Stimulated activated CD4-positive, alpha-beta T cell treated with anti-CD3 and anti-CD28 coated beads, TNF-alpha, amount 100 ng/mL, for 4 hours (primary cell): ENCODE measurements at places on chromosomes 6 and 20.
A peak's percentile ranks its signal among the peaks of the same experiment; 100 is the strongest.

GRCh38 chr6:55666606-55667225 is 87.7 kb upstream of the HMGCLL1 start:
- DNase-seq = no peak

GRCh38 chr20:59326188-59326587 is 25.8 kb downstream of the EDN3 start:
- no peak for DNase-seq

DNA sequence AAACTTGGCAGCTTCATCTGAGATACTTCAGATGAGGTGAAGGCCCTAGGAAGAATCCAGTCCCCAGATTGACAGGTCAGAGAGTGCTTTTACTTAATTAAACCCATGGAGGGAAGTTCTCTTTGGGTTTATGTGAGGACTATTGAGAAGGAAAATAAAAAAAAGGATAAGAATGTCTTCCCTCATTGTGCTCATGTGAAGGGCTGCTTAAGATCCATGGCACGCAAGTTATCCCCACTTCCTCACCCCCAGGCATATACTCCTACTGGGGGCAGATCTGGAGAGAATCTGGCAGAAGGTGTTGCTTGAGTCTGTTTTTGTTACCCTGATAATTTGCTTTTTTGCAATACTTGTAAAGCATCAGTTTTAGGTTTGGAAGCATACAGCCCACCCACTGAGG is 322.9 kb upstream of the TFAP2D start:
- DNase-seq = no peak

- no peak for DNase-seq
Observed at GRCh38 chr6:34462551-34462971, 3.3 kb upstream of the PACSIN1 start.

DNA sequence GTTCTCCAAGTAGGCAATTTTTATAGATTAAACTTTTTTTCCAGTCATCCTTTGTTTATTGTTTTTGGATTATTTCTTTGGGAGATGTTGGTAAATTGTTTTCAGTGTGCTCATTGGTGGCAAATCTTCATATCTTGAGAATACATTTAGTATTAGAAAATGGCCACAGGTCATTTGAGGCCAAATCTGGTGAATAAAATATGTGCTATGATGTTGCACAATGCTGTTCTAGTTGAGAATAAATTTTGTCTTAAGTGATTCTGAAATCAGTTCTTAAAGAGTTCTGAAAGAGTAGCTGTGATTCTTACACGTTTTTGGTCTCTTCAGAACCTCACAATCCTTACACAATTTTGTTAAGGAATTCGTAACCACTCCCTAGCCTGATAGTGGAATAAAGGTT is 20.1 kb downstream of the CDKAL1 start:
- no peak for DNase-seq

GRCh38 chr6:25157842-25158241 is 121.3 kb upstream of the CARMIL1 start:
- no peak for DNase-seq

- no peak for DNase-seq
Observed at GRCh38 chr20:44032583-44033331, 118.1 kb downstream of the TOX2 start.

GRCh38 chr6:21984561-21984960 is 312.3 kb downstream of the PRL start:
- no peak for DNase-seq

DNA sequence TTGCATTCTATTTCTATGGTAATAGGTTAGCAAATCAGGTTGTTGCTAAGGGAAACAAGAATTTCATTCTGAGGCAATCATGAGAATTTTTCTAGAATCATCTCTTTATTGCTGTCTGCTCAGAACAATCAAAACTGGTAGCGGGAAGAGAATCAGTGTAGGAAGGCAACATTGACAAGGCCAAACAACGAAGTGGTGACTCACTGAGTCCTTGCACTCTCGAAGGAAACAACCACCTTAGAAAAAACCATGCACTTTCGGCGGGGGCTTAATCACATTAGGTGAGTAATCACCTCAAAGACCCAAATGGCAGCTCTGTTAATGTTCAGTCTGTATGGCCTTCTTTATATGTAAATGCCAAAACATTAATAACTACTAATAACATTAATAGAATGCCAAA is 78.8 kb upstream of the MAP7 start:
- DNase-seq = no peak

DNA sequence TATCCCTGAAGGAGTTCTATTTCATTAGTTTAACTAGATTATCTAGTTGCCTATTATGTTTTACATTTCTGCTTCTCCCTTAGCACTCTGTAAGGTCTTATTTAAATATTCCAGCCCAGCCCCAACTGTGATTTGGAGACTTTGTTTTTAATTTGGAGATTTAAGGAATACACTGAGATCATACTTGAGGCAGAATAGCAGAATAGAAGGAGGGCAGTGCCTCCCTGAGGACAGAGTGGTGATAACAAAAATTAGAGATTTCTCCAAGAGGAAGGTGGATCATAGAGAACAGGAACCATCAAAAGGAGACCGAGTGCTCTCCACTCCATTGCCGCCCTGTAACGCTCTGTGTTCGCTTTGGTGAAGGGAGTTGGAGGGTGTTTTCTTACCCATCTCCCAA is 14.8 kb upstream of the CD164 start:
- DNase-seq = no peak

- peak; percentile 14 for DNase-seq
Observed at GRCh38 chr20:23446505-23446904, 6.2 kb downstream of the CST11 start.

DNA sequence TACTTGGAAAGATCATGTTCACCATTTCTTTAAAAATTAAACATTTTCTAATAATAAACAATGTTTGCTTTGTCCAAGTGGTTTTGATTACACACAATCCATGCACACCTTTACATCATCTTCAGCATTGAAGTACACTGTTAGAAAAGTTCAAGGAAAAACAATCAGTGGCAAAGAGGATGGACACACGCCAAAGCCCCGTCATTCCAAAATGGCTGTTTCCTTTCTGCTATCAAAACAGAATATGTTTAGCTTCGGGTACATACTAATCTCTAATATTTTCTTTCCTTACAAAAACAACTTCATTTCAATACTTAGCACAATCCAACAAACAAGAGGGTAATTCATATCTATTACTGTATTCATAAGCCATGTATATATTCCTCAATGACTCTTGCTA is 24.5 kb downstream of the REPS1 start:
- no peak for DNase-seq

DNA sequence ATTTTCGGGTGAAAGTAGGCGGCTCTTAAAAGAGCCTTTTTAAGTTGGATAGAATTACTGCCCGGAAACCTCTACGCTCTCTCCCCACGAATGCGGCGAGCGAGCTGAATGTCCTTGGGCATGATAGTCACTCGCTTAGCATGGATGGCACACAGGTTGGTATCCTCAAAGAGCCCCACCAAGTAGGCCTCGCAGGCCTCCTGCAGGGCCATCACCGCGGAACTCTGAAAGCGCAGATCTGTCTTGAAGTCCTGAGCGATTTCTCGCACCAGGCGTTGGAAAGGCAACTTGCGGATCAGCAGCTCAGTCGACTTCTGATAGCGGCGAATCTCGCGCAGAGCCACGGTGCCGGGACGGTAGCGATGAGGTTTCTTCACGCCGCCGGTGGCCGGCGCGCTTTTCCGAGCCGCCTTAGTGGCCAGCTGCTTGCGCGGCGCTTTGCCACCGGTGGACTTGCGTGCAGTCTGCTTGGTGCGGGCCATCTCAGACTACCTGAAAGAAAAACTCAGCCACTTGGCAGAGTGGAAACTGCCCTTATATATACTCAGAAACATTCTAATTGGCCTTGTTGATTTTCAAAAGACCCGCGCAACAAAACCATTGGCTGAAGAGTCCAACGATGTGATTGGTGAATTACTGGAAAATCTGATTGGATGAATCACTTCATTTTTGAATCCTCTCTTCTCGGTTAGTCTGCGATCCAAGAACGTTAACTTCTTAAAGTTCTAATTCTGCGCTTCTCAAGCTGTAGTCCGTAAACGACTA is 93.9 kb upstream of the BTN3A2 start:
- peak; percentile 58 for DNase-seq

- DNase-seq = no peak
Observed at GRCh38 chr6:3388786-3389185, 68.1 kb downstream of the SLC22A23 start.

GRCh38 chr6:25403150-25403549 is 124.0 kb downstream of the CARMIL1 start:
- DNase-seq = no peak

DNA sequence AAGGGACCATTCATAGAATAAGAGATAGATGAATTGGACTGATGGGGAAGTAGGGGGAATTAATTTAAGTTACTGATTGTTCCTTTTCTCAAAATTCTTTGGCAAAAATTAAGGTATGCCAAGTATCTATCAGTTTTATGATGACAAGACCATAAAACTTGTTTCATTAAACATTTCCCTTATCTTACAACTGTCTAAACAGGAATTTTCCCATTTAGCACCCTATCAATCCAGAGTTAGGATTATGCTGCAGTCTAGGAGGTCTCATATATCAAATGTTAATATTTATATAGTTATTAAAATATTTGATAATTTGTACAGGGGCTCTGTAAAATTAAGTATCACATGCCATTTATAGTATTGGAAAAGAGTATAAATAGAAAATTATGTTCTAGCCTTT is 51.5 kb upstream of the ARID1B start:
- no peak for DNase-seq

GRCh38 chr6:10393544-10394225 is 21.2 kb downstream of the TFAP2A start:
- DNase-seq = no peak

- no peak for DNase-seq
Observed at GRCh38 chr20:1777476-1777820, 117.8 kb upstream of the SIRPA start.

- no peak for DNase-seq
Observed at GRCh38 chr20:63828951-63829350, 2.1 kb downstream of the ZBTB46 start.

DNA sequence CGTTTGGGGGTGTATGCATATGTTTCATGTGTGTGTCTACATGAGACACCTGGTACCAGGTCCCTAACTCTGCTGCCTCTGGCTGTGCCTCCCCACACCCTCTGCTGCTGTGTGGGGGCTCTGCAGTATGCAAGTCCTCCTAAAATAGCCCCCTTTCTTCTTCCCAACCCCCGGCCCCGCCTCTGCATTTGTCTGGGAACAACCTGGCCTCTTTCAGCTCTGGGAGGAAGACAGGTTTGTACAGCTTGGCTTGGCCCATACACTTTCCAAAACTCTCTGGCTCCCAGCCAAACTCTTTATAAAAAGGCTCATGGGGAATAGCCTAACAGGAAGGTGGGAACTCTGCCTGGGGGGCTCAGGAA is 27.1 kb upstream of the EMILIN3 start:
- DNase-seq = no peak

- no peak for DNase-seq
Observed at GRCh38 chr20:49851231-49851705, 38.6 kb downstream of the SLC9A8 start.

DNA sequence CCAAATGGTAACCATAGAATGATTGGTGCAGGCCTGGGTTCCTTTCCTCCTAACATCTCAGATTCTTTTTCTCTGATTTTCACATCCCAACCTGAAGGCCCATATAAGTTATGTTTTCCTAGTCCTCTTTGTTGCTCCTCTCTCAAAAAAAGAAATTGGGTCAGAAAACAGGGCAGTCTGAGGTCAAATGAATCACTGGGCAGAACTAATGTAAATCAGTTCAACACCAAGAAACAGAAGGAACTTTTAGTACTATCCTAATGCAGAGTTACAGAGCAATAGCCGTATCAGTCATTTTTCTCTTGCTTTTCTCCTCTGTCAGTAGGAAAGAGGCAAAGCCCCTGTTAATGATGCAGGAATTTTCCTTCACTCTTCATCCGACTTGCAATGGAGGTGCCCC is 11.0 kb upstream of the TPD52L1 start:
- no peak for DNase-seq

GRCh38 chr6:78952362-78952761 is 85.0 kb downstream of the IRAK1BP1 start:
- no peak for DNase-seq

DNA sequence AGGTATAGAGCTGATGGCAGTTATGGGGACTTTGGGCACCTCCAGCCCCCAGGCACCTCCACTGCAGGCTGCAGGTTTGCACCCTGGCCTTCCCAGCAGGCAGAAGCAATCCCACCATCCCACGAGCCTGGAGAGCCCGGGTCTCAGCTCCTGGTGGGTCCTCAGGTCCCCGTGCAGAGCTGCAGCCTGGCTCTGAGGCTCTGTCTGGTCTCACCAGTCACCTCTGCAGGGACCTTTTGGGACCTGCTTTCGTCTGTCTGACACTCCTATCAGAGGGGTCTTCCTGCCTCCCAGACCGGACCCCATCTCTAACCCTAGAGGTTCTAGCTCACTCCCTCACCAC is 41.9 kb downstream of the FGD2 start:
- DNase-seq = no peak

DNA sequence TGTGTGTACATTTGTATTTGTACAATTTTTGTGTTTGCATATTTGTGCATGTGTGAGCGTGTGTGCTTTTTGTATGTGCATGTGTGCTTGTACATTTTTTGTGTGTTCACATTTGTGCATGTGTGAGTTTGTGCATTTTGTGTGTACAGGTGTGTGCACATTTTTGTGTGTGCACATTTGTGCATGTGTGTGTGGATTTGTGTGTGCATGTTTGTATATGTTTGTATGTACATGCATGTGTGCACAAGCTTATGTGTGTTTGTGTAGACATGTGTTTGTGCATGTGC is 28.9 kb downstream of the PRR18 start:
- no peak for DNase-seq

DNA sequence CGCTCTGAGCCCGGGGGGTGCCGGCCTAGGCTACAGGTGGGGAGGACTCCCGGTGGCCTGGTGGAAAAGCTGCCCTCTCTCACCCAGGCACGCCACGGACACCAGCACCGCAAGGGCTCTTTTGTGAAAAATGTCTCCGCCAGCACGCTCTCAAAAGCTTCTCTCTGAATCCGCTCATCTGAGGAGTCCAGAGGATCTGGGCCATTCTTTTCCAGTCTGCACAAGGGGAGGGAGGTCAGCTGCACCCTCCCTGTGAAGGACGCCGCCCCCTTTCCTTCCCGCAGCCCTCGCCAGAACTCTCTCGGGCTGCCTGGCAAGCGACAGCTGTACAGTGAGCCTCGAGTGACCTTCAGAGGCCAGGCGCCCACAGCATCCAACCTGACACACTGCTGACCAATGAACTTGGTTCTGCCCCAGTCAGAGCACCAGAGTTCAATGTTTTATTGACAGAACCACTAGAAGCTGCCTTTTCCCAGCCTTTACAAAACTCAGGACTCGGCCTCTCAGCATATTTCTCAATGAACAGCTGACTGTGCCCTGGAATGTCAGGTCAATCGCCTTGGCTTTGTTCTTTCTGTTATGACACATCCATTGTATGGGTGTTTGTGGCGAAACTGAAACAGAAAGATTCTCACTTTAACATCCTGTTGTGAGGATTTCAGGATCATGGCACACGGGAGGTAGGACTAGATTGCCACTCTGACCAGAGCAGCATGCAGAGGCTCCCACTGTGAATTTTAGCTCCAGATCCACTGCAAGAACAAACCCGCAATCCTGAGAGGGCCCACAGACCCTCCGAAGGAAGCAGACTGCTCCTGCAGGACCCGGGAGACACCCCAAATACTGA is 26.7 kb downstream of the SERPINB9 start:
- DNase-seq = no peak

GRCh38 chr6:147223736-147224135 is 19.5 kb downstream of the STXBP5 start:
- DNase-seq = no peak
